ENCODE measurements at places on chromosomes 5 and 9. TPM values are rescaled to one million over a fixed set of nuclear protein-coding genes. Genes with fewer than 3 reads are reported as not detected.

DNA sequence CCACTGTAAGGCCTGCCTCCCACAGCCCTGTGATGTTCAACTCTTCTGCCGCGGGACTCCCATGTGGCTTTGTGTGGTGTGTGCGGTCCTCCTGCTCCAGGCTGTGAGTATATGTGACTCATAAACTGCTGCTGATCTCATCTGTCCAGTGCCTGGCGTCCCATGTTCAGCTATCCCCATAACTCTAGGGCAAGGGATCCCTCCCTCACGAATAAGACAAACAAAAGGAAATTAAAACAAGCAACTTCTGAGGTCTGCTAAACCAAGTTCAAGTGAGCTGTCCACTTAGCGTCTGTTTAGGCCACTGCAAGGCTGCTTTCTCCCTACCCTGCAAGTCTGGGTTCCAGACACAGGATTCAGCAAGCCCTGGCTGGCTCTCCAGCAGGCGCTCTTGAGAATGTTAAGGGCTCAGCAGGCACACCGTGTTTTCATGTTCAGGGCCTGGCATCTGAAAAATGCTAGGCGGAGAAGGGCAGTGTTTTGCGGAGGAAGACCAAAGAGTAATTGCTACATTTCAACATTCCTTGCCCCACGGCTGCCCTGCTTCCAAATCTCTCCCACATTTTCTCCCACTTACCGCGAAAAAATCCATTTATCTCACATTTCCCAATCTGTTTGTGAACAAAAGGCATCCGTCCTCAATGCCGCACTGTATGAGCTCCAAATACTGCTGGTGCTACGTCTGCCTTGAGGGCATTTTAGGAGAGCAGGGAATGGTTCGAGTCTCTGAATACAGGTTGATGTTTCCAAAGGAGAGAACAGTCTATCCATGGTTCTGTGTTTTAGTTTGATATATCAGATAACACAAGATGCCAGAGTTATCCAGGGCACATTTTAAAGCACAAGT lies 280.2 kb downstream of the SEMA5A start:
- DNase-seq = peak; percentile 49

DNA sequence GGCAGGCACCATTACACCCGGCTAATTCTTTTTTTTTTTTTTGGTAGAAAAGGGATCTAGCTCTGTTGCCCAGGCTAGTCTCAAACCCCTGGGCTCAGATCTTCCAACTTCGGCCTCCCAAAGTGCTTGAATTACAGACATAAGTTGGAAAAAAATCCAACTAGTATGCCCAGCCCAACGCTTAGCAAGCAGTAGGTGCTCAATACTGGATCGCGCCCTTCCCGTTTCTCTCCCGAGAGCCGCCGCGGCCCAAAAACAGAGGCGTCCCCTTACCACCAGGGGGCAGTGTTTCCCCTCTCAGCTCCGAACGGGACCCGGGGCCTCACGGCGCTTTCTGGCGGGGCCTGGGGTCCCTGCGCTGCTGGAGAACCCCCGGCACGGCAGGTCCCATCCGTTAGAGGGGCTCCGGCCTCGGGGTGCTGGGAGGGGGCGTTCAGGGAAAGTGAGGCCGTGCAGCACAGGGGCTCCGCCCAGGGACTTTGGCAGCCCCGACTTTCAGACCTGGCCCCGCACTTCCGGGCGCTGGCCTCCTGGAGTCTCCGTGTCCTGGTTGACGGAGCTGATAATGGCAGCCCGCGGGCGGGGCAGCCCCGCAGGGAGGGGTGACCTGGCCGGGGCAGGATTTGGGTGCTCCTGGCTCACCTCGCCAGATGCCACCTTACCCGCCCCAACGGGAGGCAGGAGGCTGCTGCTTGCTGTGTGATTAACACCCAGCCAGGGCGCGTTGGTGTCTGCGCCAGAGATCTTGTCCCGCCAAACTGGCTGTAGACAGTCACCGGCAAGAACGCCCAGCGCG lies 15.2 kb downstream of the PTGES start:
- DNase-seq = peak; percentile 84

DNA sequence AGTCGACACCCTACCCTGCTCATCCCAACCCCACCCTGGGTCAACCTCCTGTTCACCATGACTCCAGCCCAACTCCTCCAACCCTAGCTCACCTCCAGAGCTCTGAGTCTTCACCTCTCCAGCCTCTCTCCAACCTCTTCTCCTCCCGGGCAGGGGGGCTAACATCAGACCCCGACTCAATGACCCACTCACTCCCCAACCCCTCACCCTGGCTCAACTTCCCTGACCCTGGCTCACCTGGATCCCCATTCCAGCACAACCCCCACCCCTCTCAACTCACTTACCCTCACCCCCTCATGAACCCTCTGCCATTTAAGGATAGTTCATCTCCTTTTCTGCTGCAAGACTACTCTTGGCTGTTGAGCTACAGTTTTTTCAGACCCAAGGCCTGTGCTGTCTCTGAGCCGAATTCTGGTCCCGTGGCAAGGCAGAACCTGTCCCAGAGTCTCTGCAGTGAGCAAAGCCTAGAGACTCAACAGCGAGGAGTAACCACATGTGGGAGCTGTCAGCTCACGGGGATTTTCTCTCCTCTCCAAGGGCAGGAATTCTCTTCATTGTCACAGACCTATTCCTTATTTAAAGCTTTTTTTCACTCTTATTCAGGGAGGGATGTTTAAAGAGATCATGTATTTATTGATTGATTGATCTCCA lies 29.8 kb downstream of the ANKRD33B start:
- DNase-seq = no peak

DNA sequence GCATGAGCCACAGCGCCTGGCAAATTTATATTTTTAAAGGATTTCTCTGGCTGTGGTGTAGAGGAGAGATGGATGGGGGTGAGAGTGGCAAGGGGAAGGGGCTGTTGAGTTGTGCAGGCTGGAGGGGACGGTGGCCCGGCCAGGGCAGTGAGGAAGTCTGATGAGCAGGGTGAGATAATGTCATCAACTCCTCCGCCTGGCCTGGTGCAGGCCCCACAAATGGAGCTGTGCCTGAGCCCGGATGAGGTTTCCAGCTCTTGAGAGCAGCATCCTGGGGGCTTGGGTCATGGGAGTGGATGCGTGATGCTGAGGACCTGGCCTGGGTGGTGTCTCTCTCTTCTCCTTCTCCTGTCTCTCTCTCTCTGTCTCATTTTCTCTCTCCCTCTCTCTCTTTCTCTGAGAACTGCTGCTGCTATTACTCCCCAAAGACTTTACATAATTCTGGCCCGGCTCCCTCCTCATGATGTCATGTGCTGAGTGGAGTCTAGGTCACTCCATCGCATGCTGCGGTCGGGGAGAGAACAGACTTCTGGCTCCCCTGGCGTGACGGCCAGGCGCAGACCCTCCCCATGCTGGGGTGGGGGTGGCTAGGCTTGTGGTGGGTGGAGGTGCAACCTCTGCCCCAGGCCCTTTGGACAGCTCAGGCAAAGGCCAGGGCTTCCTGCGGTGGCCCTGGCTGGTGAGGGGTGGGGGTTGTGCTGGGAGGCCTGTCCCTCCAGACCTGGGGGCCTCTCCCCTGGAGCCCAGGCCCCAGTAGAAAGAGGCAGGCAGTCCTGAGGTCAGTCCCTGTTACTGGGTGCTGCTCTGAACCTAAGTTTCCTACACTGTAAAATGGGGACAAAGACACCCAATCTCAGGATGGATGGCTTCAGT lies 26.4 kb downstream of the FGF18 start:
- peak; percentile 82 for DNase-seq

GRCh38 chr5:142826741-142827492 lies 56.7 kb downstream of the ARHGAP26 start:
- DNase-seq = no peak

DNA sequence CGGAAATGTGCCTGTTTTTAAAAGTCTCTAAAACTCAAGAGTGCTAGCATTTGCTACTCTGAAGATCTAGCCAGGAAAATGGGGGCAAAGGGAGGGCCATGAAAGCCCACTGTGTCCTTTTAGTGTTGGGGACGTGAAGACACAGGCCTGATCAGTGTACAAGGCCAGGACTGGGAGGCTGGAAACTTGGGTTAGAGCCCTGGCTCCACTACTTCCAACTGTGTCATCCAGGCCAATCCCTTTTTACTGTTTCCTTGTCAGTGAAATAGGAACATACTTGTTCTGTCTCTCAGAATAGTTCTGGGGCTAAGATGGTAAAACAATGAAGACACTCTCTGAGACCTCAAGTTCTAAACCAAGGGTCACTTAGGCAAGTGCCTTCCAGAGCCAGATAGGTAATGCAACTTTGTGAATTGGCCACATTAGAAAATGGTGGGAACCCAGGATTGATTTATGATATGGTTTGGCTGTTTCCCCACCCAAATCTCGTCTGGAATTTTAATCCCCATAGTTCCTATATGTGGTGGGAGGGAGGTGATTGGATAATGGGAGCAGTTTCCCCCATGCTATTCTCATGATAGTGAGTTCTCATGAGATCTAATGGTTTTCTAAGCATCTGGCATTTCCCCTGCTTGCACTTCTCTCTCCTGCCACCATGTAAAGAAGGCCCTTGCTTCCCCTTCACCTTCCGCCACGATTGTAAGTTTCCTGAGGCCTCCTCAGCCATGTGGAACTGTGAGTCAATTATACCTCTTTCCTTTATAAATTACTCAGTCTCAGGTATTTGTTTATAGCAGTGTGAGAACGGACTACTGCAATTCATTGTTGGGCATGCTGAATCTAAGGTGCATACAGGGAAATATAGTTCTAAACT lies 30.4 kb upstream of the B4GALT1 start:
- no peak for DNase-seq

DNA sequence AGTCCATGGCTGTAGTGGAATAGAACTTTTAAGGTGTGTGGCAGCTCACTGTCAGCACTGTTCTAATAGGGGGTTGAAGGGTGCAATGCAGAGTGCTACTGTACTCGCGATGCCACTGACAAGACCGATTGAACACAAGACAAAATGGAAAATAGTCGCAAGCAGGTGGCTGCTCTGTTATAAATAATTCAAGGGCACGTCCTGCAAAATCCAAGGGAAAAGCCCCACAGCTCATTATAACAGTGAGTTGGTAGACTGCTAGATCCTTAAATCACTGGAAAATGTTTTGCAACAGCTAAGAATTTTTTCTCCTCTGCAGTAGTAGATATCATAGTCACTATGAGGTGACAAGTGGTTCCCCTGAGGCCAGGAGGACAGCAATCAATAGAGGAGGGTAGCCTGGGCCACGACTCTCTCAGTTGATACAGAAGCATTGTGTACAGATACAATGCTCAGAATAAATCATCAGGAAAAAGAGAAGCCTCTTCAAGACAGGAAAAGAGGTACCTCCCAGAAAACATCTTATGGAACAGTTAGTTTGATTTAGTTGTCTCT lies 926.3 kb downstream of the TLE4 start:
- DNase-seq = no peak

DNA sequence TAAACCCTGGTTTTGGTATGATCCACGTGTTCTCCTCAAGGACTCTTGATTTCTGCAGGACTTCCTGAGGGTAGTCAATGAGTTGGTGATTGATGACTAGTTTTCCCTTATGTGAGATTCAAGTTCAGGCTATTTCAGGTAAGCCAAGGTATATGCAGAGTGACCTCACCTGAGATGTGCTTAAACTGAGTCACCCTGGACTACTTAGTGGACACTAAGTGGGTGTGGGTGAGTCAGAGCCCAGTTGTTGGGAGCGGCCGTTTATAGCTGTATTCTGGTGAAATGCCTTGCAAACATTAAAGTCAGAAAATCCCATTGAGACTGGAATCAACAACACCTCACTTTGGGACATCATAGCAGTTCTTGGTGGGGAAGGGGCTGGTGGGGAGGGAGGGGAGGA lies 62.9 kb downstream of the SLC28A3 start:
- DNase-seq = no peak

DNA sequence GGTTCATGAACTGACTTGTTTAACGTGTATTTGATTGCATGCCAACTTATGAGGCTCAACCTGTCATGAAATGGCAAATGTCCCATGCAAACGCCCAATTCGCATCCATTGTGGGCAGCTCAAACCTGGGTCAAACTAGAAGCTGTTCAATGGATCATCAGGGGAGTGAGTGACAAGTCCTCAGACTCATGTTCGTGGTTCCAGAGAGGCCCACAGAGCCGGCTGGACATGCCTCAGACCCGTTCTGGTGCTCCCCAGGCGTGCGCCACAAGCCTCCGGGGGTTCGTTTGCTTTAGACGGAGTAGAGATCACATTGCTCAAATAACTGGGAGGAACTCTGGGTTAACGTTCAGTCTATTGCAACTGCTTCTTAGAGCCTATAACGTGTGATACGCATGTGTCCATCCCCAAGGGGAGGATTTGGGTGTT lies 15.0 kb downstream of the GFI1B start:
- no peak for DNase-seq

DNA sequence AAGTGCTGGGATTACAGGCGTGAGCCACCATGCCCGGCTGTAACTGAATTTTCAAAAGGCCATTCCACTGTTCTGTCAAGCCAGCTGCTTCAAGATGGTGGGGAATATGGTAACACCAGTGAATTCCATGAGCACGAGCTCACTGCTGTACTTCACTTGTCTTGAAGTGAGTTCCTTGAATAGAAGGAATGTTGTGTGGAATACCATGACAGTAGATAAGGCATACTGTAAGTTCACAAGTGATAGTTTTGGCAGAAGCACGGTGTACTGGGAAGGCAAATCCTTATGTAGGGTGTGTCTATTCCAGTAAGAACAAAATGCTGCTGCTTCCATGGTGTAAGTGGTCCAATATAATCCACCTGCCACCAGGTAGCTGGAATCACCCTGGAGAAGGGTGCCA lies 6.6 kb upstream of the PRXL2C start:
- DNase-seq = no peak

- no peak for DNase-seq
Observed at GRCh38 chr9:113998525-113999255, 79.4 kb downstream of the AMBP start.

GRCh38 chr5:172943906-172944305 lies 15.3 kb upstream of the RPL26L1 start:
- DNase-seq = peak; percentile 18

DNA sequence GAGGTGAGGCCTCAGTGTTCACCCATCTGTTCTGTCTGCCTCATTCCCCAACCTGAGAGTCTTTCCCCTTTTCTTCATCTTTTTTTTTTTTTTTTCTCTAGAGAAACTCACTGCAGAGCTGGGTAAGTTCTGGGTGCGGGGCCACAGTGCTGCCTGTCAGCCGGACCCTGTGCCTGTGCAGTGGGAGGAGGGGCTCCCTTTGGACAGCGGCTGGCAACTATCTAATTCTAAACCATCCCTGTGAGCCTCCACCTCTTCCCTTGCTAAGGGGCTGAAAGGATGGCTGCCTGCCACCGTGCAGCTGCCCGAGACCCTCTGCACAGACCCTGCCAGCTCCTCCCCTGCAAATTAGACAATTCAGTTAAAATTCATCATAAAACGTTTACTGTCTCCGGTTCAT lies 14.1 kb downstream of the BTNL9 start:
- no peak for DNase-seq

GRCh38 chr9:137162505-137163364 lies 7.1 kb downstream of the LRRC26 start:
- no peak for DNase-seq

PKD2L2 gene
- total RNA-seq = 0.49 TPM

Data from heart left ventricle (tissue), 16 donors.